ENCODE measurements at places on chromosomes 1 and 21. TPM values are rescaled to one million over a fixed set of nuclear protein-coding genes. Genes with fewer than 3 reads are reported as not detected.
A peak's percentile ranks its signal among the peaks of the same experiment; 100 is the strongest.

Gene AMY2A
- 0.13 TPM for polyA plus RNA-seq

Gene AGTRAP
- 32.6 TPM for polyA plus RNA-seq

- DNase-seq: no peak
- H3K36me3 ChIP-seq: no peaks in the 10 kb centered on the region
- H3K27ac ChIP-seq: no peak overlapping the region
These were observed 1072.2 kb downstream of the BRINP3 start for GRCh38 chr1:189405419-189405818.

GRCh38 chr1:31736675-31737074 is 27.5 kb downstream of the ADGRB2 start:
- peak; percentile 66 for DNase-seq
- no peaks in the 10 kb centered on the region for H3K27me3 ChIP-seq
- H3K36me3 ChIP-seq: no peaks in the 10 kb centered on the region
- H3K4me1 ChIP-seq: peaks cover 11% of the 10 kb centered on the region

DNA sequence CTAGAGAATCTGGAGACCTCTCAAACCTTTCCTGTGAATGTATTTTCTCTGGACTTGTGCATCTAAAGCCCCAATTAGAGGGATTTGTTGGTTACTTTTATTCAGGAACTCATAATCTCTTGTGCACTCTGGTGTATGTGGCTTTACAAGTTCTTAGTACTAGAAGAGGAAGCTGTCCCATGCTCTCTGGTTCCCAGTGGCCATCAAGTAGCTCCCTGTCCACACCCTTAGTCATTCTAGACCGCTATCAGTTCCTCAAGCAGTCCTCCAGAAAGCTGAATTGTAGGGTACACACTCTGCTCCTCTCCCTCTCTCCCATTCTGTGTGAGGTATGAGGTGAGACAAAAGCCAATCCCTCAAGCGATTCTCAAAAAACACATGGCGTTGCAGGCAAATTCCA is 470.3 kb downstream of the PTPRC start:
- no peaks in the 10 kb centered on the region for H3K27me3 ChIP-seq
- H3K27ac ChIP-seq: no peak overlapping the region
- H3K36me3 ChIP-seq: no peaks in the 10 kb centered on the region
- no peaks in the 10 kb centered on the region for H3K4me1 ChIP-seq

GRCh38 chr21:39148975-39149374 is 34.3 kb downstream of the PSMG1 start:
- H3K27me3 ChIP-seq: no peaks in the 10 kb centered on the region
- no peak overlapping the region for H3K27ac ChIP-seq
- H3K4me1 ChIP-seq: no peaks in the 10 kb centered on the region
- DNase-seq: no peak
- no peak overlapping the region for H3K4me3 ChIP-seq
- H3K36me3 ChIP-seq: no peaks in the 10 kb centered on the region

DNA sequence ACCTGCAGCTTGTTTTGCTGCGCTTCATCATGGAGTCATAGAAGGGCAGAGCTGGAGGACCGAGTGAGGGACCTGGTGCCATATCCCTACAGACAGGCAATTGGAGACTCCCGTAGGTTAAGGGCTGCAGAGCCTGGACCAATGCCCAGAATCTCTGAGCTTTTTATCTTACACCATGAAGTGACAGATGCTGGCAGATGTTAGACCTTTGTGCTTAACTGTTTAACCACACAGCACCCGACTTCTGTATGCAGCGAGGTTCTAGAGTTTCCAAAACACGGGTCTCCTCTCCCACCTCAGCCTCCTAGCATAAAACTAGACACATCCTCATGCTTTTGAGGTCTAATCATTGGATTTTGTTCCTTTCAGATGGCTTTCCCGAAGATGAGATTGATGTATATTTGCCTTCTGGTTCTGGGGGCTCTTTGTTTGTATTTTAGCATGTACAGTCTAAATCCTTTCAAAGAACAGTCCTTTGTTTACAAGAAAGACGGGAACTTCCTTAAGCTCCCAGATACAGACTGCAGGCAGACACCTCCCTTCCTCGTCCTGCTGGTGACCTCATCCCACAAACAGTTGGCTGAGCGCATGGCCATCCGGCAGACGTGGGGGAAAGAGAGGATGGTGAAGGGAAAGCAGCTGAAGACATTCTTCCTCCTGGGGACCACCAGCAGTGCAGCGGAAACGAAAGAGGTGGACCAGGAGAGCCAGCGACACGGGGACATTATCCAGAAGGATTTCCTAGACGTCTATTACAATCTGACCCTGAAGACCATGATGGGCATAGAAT is 47.6 kb downstream of the B3GALT5 start:
- peaks cover 9% of the 10 kb centered on the region for H3K4me1 ChIP-seq
- no peak for DNase-seq
- no peaks in the 10 kb centered on the region for H3K27me3 ChIP-seq
- H3K27ac ChIP-seq: peak overlapping the region; percentile 72
- no peak overlapping the region for H3K4me3 ChIP-seq
- no peaks in the 10 kb centered on the region for H3K36me3 ChIP-seq

- H3K36me3 ChIP-seq: peaks cover 98% of the 10 kb centered on the region
- DNase-seq: peak; percentile 37
- H3K27ac ChIP-seq: no peak overlapping the region
- no peaks in the 10 kb centered on the region for H3K27me3 ChIP-seq
- no peak overlapping the region for H3K4me3 ChIP-seq
These were observed 140.1 kb downstream of the MACF1 start for GRCh38 chr1:39344394-39345154.

Gene PPFIA4
- 0.95 TPM for polyA plus RNA-seq

- H3K4me1 ChIP-seq: no peaks in the 10 kb centered on the region
- H3K27ac ChIP-seq: no peak overlapping the region
- H3K36me3 ChIP-seq: no peaks in the 10 kb centered on the region
These were observed 192.8 kb downstream of the FCRL5 start for GRCh38 chr1:157359314-157360022.

- peaks cover 50% of the 10 kb centered on the region for H3K27me3 ChIP-seq
- H3K36me3 ChIP-seq: no peaks in the 10 kb centered on the region
- H3K4me3 ChIP-seq: no peak overlapping the region
- H3K27ac ChIP-seq: no peak overlapping the region
These were observed 761 bp downstream of the TNNT2 start for GRCh38 chr1:201376464-201377374.

Gene TLCD4
- 3.2 TPM for polyA plus RNA-seq

Gene NHLH1
- polyA plus RNA-seq: not detected

Gene ZNHIT6
- 8.3 TPM for polyA plus RNA-seq

GRCh38 chr21:33972539-33972938 is 56.9 kb upstream of the ATP5PO start:
- no peaks in the 10 kb centered on the region for H3K27me3 ChIP-seq
- H3K4me3 ChIP-seq: no peak overlapping the region
- no peak overlapping the region for H3K27ac ChIP-seq
- H3K4me1 ChIP-seq: peaks cover 6% of the 10 kb centered on the region

GRCh38 chr1:230047114-230047865 is 19.7 kb upstream of the GALNT2 start:
- H3K36me3 ChIP-seq: no peaks in the 10 kb centered on the region
- no peaks in the 10 kb centered on the region for H3K4me1 ChIP-seq
- no peaks in the 10 kb centered on the region for H3K27me3 ChIP-seq
- DNase-seq: no peak

Gene ATP1A4
- 0.05 TPM for polyA plus RNA-seq

Gene LCE2B
- polyA plus RNA-seq: not detected

GRCh38 chr1:156033011-156033410 is 12.3 kb upstream of the SSR2 start:
- H3K36me3 ChIP-seq: peaks cover 22% of the 10 kb centered on the region
- no peaks in the 10 kb centered on the region for H3K27me3 ChIP-seq
- no peaks in the 10 kb centered on the region for H3K4me1 ChIP-seq
- no peak overlapping the region for H3K27ac ChIP-seq

Gene CDK18
- polyA plus RNA-seq: 22.0 TPM

Gene AKT3
- 12.1 TPM for polyA plus RNA-seq

- H3K27me3 ChIP-seq: no peaks in the 10 kb centered on the region
- H3K4me3 ChIP-seq: no peak overlapping the region
- no peak for DNase-seq
- no peak overlapping the region for H3K27ac ChIP-seq
- H3K4me1 ChIP-seq: no peaks in the 10 kb centered on the region
- H3K36me3 ChIP-seq: no peaks in the 10 kb centered on the region
These were observed 18.5 kb upstream of the LRRC53 start for GRCh38 chr1:74530892-74531291.

DNA sequence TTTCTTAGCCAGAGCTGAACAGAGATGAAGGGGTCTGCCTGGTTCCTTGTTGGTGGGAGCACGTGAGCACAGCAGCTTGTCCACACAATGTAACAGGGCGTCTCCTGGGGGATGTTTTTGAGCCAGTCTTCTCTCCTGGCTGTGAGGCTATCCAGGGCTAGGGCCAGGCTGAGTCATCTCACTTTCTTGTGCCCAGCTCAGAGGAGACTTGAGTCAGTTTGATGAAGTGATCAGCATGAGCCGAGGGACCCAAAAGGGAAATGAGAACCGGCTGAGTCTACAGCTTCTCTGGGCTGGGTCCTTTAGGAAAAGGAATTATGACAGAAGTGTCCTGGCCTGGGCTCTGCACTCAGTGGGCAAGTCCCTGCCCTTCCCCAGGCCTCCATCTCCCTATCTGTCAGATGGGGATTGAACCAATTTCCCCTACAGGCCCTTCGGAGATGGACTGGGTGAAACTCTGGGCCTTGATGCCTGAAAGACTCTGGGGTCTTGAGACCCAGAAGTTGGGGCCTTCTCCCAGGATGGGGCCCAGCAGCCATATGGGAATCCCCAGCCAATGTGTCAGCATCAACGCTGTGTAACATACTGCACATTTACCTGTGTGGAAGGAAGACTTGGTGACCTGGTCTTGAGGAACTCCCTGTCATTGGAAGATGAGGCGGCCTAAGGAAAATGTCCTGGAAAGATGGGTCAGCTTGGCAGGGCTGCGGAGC is 36.6 kb downstream of the DMRTB1 start:
- no peak overlapping the region for H3K27ac ChIP-seq
- H3K27me3 ChIP-seq: peaks cover 24% of the 10 kb centered on the region
- H3K4me1 ChIP-seq: no peaks in the 10 kb centered on the region
- no peaks in the 10 kb centered on the region for H3K36me3 ChIP-seq
- no peak overlapping the region for H3K4me3 ChIP-seq

GRCh38 chr1:112938210-112938609 is 17.8 kb downstream of the SLC16A1 start:
- peak overlapping the region; percentile 10 for H3K27ac ChIP-seq
- H3K4me1 ChIP-seq: no peaks in the 10 kb centered on the region
- DNase-seq: no peak
- no peaks in the 10 kb centered on the region for H3K27me3 ChIP-seq

GRCh38 chr21:28247454-28248020 is 745.1 kb downstream of the LTN1 start:
- H3K27ac ChIP-seq: no peak overlapping the region
- no peaks in the 10 kb centered on the region for H3K36me3 ChIP-seq
- no peak for DNase-seq
- no peaks in the 10 kb centered on the region for H3K27me3 ChIP-seq

Gene WNT3A
- 0.90 TPM for polyA plus RNA-seq

- peak; percentile 38 for DNase-seq
- H3K27ac ChIP-seq: no peak overlapping the region
- no peaks in the 10 kb centered on the region for H3K36me3 ChIP-seq
- peaks cover 100% of the 10 kb centered on the region for H3K27me3 ChIP-seq
- peak overlapping the region; percentile 37 for H3K4me3 ChIP-seq
These were observed 1.2 kb downstream of the DMBX1 start for GRCh38 chr1:46490656-46491442.

GRCh38 chr1:156911577-156912298 is 8.7 kb upstream of the LRRC71 start:
- H3K4me3 ChIP-seq: no peak overlapping the region
- no peak for DNase-seq
- peaks cover 22% of the 10 kb centered on the region for H3K4me1 ChIP-seq
- peaks cover 66% of the 10 kb centered on the region for H3K27me3 ChIP-seq

Gene HPDL
- polyA plus RNA-seq: 3.1 TPM

DNA sequence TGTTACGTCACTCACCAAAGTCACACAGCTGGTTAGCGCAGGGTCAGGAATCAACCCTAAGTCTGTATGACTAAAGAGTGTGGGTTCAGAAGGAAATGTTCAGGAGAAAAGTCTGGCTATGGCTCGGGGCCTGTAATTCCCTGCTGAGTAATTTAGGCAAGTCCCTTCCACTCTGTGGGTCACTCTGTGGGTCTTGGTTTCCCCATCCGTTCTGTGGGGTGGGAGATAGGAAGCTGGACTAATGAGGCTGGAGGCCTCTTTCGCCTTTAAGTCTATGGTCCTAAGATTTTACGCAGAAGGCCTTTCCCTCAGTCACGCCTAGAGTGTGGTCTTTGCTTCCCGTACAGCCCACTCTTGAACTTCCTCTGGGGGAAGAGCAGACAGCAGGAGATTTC is 14.3 kb upstream of the MED18 start:
- no peaks in the 10 kb centered on the region for H3K27me3 ChIP-seq
- peaks cover 6% of the 10 kb centered on the region for H3K4me1 ChIP-seq
- DNase-seq: no peak
- H3K4me3 ChIP-seq: no peak overlapping the region

GRCh38 chr1:86156566-86157455 is at the start of gene COL24A1:
Gene COL24A1 (minus strand): TSS chr1:86156772. CDS start chr1:86156396, 376 bp downstream.
- H3K4me1 ChIP-seq: peaks cover 18% of the 10 kb centered on the region
- peak; percentile 83 for DNase-seq
- peaks cover 31% of the 10 kb centered on the region for H3K27me3 ChIP-seq
- H3K36me3 ChIP-seq: no peaks in the 10 kb centered on the region

Gene GNB1
- 126 TPM for polyA plus RNA-seq

Gene PMVK
- 57.1 TPM for polyA plus RNA-seq

- DNase-seq: peak; percentile 87
- H3K27me3 ChIP-seq: no peaks in the 10 kb centered on the region
- H3K4me1 ChIP-seq: peaks cover 91% of the 10 kb centered on the region
- peak overlapping the region; percentile 93 for H3K27ac ChIP-seq
- no peaks in the 10 kb centered on the region for H3K36me3 ChIP-seq
- H3K4me3 ChIP-seq: peak overlapping the region; percentile 23
These were observed 63.6 kb downstream of the GADD45A start for GRCh38 chr1:67748630-67749029.

DNA sequence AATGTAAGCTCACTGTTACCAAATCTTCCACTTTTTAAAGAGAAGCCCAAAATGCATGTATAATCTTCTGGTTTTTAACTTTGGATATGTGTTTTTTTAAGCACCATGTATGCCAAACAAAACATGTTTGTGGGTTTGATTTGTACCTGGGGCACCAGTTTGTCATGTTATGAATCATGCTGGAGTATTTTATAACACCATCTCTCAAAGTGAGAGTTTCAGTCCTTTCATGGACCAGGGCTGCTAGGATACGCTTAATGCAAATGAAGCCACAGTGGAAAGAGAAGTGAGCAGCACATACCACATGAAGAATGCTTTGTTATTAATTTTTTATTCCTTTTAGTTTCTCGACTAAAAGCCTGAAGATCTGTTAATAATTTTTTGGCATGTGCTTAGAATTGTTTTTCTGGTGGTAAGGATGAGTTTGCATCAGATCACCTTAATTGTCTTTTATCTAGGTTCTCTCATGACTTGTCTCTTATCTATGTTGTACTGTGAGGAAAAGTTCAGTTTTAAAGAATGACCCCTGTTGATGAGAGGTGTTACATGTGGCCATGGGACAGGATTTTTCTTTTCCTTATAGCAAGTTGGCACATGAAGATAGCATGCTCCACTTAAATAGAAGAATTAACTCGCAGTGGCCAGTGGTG is 2.0 kb upstream of the RABGAP1L start:
- no peaks in the 10 kb centered on the region for H3K27me3 ChIP-seq
- no peak overlapping the region for H3K27ac ChIP-seq
- peaks cover 5% of the 10 kb centered on the region for H3K4me1 ChIP-seq
- H3K36me3 ChIP-seq: no peaks in the 10 kb centered on the region
- no peak for DNase-seq
- H3K4me3 ChIP-seq: no peak overlapping the region

Gene OR2T12
- polyA plus RNA-seq: not detected

Gene TARBP1
- 5.7 TPM for polyA plus RNA-seq

Gene EFNA1
- polyA plus RNA-seq: 65.8 TPM

GRCh38 chr21:42818328-42818749 is 61.0 kb downstream of the WDR4 start:
- no peaks in the 10 kb centered on the region for H3K4me1 ChIP-seq
- H3K27ac ChIP-seq: no peak overlapping the region
- H3K36me3 ChIP-seq: no peaks in the 10 kb centered on the region

- H3K4me3 ChIP-seq: no peak overlapping the region
- no peaks in the 10 kb centered on the region for H3K4me1 ChIP-seq
- H3K27me3 ChIP-seq: no peaks in the 10 kb centered on the region
These were observed 35.0 kb upstream of the METTL18 start for GRCh38 chr1:169829671-169830070.
